ENCODE measurements at places on chromosomes 6 and 20.

- DNase-seq = no peak
Observed at GRCh38 chr6:117989086-117989485, 82.0 kb downstream of the SLC35F1 start.

DNA sequence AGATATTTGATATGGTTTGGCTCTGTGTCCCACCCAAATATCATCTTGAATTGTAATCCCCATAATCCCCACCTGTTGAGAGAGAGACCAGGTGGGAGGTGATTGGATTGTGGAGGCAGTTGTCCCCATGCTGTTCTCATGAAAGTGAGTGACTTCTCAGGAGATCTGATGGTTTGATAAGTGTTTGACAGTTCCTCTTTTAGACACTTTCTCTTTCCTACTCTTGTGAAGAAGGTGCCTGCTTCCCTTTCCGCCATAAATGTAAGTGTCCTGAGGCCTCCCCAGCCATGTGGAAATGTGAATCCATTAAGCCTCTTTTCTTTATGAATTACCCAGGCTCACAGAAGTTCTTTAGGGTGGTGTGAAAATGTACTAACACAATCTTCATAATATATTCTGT lies 1404.0 kb upstream of the ADGRB3 start:
- DNase-seq = no peak

DNA sequence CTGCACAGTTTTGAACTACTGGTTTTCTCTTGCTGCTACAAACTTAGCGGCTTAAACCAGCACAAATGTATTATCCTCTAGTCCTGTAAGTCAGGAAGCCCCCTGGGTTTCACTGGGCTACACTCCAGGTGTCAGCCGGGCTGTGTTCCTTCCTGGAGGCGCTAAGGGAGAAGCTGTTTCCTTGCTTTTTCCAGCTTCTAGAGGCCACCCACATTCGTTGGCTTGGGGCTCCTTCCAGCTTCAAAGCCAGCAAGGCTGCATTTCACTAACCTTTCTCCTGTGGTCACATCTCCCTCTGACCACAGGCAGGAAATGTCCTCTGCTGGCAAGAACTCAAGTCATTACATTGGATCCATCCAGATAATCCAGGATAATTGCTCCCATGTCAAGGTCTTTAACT lies 350.6 kb upstream of the PLCB4 start:
- peak; percentile 20 for DNase-seq

- DNase-seq = peak; percentile 93
Observed at GRCh38 chr6:22145823-22146677, 150.8 kb downstream of the PRL start.

GRCh38 chr20:42158272-42158671 lies 540.1 kb upstream of the CHD6 start:
- DNase-seq = no peak

DNA sequence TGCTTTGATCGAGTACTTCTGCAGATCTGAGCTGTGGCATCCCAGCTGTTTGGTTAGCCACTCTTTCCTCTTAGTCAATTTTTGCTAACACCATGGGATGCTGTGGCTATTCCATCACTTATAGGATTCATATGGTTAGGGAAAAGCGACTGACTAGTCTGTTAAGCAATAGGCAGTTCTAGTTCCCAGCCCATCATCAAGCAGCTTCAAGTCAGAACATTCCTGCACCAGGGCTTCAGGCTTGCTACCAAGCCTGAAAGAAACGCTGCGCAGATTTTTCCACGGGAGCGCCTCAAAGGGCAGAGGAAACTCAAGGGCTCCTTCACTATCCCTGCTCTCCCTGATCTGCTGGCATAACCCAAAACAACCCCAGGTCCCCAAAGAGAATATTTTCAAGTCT lies 159.8 kb upstream of the SUPT3H start:
- peak; percentile 63 for DNase-seq

DNA sequence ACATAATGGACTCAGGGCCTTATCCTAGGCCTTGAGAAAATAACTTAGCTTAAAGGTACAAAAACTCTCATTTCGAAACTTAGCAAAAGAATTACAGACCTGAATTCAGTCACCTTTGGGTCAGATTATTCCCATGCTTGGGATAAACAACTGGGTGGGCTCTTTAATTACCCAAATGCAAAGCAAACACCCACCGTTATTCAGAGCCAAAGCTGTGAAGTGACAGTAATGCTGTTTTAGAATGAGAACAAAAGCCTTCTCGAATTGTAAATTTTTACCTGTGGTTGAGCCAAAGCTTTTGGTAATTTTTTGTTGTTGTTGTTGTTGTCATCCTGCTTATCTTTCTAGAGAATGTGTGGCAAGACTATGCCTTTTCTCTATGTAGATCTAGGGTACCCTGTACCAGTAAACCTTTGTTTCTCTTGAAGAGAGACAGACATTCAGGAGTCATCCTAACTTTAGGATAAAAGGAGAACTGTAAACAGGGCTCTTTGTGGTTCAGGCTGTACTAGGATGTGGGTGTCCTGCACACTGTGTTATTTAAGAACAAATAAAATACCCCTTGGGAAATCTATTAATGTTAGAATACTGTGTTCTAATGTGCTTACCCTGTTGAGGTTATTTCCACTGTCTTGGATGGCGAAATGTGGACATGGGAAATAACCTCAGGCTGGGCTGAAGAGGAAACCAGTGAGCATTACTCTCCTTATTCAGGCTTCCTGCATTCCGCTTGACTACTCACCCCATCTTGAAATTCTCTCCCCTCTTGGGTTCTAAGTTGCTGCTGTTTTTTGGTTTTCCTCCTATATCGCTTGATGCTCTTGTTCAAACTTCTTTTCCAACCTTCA lies 480.7 kb downstream of the CD83 start:
- DNase-seq = no peak

- DNase-seq = no peak
Observed at GRCh38 chr20:4047614-4048013, 32.3 kb upstream of the RNF24 start.

GRCh38 chr6:44037847-44038542 lies 89.3 kb downstream of the MRPL14 start:
- DNase-seq = no peak

DNA sequence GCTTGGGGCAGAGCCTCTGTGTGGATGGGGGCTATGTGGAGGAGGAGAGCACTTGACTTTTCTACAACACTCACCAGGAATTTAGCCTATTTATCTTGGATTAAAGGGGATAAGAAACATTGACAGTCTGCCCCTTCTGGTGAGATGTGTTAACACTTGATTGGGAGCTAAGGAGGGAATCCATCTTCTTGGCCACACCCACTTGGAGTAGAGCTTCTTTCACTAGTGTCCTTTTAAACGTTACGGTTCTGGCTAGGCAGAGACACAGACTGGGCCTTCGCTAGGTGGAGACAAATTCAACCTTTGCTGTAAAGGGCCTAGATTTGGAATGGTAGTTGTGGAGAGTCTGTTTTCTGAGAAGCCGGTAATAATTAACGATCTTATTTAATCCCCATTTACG lies 15.5 kb upstream of the TPBG start:
- no peak for DNase-seq

GRCh38 chr6:150999107-150999506 lies 133.6 kb downstream of the MTHFD1L start:
- DNase-seq = peak; percentile 48

- peak; percentile 59 for DNase-seq
Observed at GRCh38 chr6:71288228-71289038, at the start of gene OGFRL1. Gene OGFRL1 (plus strand): TSS chr6:71288811. CDS start chr6:71288937, 126 bp downstream.

- DNase-seq = no peak
Observed at GRCh38 chr6:1821164-1821512, 211.4 kb downstream of the FOXC1 start.

- peak; percentile 45 for DNase-seq
Observed at GRCh38 chr6:148457137-148457842, 114.7 kb downstream of the SASH1 start.

DNA sequence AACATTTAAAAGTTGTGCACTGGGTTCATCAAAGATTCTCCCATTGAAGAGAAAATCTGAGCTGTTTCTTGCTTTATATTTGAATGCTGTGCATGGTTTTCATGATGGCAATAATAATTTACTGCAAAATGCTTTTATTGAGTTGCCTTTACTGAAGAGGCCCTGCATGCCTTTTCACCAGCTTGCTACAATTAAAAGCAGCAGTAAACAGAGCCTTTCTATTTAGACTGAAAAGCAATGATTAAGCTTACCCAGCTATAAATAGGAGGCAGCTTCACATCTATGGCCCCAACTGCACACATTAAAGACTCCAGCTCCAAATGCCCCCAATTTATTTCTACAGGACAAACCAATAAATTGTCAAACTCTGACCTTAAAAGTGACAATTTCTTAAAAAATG lies 70.3 kb downstream of the ANKEF1 start:
- DNase-seq = no peak

DNA sequence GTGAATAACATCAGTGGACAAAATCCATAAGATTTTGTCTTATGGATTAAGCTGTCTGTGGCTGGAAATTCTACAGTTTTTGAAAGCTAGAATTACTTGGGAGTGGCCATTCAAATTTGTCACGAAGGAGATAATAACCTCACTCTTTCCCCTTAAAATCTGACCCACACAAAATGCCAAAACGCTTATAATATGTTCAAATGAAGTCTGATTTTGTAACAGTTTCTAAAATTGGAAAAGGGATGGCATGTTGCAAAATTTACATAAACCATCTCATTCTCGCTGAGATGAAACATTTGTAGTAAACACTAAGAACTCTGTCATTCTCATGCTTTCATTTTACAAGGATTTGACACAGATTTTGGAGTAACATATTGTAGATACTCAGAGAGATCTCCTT lies 112.7 kb downstream of the GJA1 start:
- DNase-seq = no peak

- no peak for DNase-seq
Observed at GRCh38 chr6:50527985-50528384, 185.3 kb upstream of the TFAP2D start.

GRCh38 chr6:84177241-84177640 lies 50.2 kb downstream of the CEP162 start:
- no peak for DNase-seq

DNA sequence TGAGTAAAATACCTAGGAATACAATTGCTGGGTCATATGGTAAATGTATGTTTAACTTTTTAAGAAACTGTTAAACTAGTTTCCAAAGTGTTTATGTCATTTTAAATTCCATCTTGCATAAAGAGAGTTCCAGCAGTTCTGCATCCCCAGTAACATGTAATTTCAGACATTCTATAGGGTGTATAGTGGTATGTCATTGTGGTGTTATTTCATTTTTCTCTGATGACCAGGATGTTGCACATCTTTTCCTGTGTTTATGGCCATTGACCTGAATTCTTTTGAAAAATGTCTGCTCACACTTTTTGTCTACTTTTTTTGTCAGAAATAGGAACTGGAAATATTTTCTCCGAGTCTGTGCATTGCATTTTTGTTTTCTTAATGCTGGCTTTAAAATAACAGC lies 128.9 kb downstream of the TMEM200A start:
- DNase-seq = peak; percentile 85

DNA sequence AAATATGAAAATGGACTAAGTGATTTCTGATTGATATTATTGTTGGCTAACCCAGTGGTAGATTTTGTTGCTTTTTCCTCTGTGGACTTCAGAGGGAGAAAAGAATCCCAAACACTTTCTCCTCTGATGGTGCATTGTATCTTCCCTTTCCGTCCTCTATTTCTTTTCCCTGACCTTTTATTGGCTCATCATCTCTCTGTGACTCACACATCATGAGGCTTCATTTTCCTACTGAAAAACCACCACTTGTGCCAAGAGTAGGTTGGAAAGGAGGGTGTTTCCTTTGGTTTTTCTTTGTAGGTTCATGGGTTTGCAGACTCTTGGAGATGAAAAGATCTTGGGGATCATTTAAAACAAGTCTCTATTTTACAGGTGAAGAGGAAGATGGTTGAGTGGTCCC lies 311.7 kb upstream of the JAG1 start:
- peak; percentile 55 for DNase-seq

GRCh38 chr6:15246217-15246665 lies 372 bp downstream of the JARID2 start:
- no peak for DNase-seq

DNA sequence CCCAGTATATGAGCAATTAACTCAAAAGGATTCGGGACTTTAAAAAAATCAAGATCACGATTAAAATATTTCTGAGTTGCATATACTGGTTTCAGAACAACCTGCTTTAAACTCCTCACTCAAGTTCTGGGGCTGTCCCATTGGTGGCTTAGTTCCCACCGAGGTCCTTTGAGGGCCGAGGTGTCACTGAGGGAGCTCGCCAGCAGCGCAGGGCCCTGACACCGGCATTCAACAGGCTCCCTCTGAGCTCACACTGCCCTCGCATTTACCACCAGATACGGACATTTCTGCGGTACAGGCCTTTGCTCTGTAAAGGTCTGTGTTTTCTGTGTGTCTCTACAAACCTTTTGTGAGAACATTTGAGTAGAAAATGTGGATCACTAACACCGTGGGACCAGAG lies 24.4 kb upstream of the BNIP5 start:
- DNase-seq = no peak

- DNase-seq = no peak
Observed at GRCh38 chr6:18893540-18894269, 506.6 kb downstream of the RNF144B start.

DNA sequence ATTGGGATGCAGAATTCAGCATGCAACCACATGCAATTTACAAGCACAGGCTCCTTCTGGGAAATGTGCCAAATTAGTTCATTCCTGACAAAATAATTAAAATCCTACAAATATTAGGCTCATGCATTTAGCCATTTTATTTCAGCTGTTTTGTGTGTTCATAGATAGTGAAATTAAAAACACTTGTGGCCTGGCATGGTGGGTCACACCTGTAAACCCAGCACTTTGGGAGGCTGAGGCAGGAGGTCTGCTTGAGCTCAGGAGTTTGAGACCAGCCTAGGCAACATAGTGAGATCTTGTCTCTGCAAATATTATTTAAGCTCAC lies 92.4 kb upstream of the SHLD1 start:
- no peak for DNase-seq

GRCh38 chr20:6697228-6697972 lies 70.1 kb upstream of the BMP2 start:
- DNase-seq = no peak
